ENCODE measurements at places on chromosomes 6 and 20.

DNA sequence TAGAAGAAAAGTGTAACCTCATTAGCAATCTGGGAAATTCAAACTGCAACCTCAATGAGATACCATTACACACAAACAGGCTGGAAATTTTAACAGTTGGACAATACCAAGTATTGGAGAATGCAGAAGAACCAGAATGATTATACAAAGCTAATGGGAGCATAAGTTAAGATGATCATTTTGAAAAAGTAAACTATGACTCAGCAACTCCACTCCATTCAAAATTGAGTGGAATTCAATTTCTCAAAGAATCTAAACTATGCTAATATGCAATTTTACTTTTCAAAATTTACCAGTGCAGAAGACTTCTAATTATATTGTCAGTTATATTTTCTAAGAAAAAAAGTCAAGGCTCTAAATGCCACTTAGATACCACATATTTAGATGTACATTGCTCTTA, 17.2 kb downstream of the GPLD1 start:
- DNase-seq: no peak

- no peak for DNase-seq
Measured at GRCh38 chr20:59800309-59800708, 133.1 kb downstream of the SYCP2 start.

- DNase-seq: no peak
Measured at GRCh38 chr20:24153101-24154040, 164.8 kb upstream of the GGTLC1 start.

DNA sequence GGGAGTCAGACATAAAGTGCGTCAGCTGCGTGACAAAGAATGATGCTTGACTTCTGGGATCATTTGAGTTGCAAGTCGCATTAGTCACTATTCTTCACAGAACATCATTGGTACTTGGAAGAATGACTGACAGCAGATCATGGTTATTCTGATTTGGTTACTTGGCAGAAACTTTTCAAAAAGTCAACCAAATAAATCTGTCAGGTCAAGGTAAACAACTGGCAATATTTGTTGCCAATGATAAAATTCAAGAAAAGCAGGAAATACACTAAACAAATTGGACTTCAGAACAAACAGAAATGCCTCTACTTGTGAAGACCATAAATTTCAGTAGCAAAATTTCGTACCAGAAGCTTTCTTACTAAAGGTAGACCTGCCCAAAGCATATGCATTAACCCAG, 221.6 kb downstream of the TFAP2A start:
- DNase-seq: no peak

GRCh38 chr20:24388828-24389380, 80.5 kb upstream of the SYNDIG1 start:
- DNase-seq: no peak

DNA sequence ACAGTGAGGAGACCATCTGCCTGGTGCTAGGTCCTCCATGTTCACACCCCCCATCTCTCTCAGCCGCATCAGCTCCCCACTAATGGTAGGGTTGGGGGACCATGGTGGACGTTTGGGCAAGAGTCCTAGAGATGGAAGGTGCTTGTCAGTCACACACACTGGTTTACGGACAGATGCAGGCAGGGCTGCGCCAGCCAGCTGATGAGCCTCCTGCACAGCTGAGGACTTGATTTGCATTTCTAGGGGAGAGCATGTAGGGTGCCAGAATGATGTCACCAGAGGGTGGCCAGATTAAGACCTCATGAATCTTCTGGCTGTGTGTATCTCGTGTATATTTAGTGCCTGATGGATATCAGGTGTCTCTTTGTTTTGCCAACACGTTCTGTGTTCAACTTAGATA, 28.6 kb downstream of the CST8 start:
- no peak for DNase-seq

- no peak for DNase-seq
Measured at GRCh38 chr20:38325905-38326304, 20.4 kb upstream of the LBP start.

DNA sequence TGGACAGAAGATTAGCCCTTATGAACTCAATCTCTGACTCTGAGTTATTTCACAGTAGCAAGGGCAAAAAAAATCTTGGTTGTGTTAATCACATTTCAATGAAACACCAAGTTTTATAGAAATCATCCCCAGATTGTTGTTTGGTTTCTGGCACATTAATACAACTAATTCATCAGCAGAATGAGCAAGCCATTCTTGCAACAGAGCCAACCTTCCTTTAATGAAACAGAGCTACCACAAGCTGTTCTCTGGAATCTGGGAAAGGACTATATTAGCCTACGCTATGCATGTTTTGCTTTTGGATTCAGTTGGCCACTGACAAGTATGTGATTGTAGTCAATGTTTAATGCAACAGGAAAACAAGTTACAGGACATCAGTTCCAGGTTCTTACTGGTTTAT, 13.8 kb upstream of the POPDC3 start:
- no peak for DNase-seq

DNA sequence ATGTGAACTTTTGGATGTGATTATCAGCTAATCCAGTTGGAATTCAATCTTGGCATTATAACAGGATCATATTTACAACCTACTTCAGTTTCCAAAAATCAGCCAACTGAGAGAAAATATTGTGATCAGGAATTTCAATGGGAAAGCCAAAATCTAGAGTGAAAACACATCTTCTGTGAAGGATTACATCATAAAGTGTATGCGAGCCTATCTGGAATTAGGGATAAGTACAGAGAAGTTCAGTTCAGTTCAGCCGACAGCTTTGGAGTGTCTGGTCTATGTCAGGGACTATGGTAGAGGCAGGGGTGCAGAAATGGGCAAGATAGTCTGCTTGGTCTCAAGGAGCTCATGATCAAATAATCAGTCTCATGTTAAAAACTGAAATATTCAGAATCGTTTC, 12.3 kb upstream of the PRIM2 start:
- DNase-seq: no peak

DNA sequence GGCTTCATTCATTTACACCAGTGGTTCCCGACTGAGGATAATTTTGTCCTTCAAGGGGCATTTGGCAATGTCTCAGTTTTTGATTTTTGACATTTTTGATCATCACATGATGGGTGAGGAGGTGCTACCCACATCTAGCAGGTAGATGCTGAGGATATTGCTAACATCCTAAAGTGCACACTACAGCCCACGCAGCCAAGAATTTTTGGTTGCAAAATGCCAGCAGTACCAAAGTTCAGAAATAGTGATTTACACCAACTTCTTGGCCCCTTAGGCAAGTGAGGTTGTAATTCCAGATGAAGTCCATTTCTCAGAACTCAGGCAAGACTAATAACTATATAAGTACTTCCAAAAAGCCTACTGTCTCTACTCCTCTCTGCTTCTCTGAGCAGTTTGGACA, 80.1 kb upstream of the TSHZ2 start:
- DNase-seq: no peak

Measured in activated naive CD4-positive, alpha-beta T cell treated with anti-CD3 and anti-CD28 coated beads for 36 hours (primary cell).